ENCODE measurements at places on chromosomes 12 and 14.

DNA sequence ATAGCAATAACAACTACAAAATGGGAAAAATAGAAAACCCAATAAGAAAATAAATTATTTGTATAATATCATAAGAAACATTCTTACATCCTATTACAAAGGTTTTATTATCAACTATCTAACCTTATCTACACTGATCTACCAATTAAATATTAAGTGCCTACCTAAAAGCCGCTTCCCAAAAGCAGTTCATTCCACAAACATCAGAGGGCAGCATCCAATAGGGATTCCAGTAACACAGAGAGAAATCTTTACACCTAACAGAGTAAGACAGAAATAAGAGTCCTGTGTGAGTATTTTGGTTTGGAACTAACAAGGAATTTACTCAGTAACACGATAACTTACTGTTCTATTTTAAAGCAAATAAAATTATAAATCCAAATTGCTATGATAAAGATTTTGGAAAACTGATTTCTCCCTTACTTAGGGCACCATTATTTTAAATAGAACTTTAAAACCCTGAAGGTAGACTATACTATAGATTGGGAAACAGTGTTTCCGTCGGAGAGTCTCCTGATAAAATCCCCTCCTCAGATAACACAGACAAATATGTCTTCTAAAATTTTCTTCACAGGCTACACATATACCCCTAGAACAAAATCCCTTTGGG, 15.0 kb downstream of the GXYLT1 start:
- no peak for DNase-seq

DNA sequence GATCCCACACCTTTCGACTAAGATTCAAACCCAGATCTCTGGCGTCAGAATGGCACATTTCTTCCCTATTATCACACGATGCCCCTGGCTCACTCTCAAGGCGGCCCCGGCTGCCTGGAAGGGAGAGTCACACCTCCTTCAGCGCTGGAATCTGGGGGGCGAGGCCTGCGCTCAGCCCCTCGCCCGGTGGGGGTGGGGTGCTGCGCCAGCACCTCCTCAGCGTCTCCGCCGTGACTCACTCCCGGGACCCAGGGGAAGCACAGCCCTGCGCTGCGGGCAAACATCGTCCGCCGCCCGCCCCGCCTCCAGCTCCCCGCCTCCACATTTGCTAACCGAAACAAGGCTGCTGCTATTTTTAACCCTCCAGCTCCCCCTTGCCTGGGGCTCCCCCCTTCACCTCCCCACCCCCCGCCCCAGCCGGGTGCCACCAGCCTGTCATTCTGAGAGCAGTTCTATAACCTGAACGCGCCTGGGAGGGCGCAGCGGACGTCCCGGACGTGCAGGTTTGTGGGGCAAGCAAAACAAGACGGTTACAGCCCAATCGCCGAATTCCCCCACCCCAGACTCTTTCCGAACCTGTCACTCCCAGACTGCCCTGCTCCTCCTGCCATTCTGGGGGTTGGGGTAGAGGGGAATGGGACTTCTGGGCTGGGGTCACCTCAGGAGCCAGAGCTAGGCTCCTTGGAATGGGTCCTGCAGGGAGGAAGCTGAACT, 6.7 kb downstream of the HDAC7 start:
- peak; percentile 63 for DNase-seq

DNA sequence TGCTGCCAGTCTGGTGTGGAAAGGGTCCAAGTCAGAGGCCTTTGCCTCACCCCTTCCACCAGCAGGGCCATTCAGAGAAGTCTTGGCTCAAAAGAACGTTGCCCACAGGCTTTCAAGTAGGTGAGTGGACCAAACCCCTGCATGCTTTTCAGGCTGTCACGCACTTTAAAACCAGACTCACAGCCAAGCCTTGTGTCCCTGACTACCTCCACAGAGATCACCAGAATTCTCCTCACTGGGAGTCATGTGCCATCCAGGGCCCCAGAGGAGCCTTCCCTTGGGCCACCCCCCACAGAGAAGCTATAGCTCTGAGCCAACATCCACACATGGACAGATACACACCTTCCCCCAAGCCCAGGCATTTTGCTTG, 283.1 kb downstream of the DPF3 start:
- no peak for DNase-seq

DNA sequence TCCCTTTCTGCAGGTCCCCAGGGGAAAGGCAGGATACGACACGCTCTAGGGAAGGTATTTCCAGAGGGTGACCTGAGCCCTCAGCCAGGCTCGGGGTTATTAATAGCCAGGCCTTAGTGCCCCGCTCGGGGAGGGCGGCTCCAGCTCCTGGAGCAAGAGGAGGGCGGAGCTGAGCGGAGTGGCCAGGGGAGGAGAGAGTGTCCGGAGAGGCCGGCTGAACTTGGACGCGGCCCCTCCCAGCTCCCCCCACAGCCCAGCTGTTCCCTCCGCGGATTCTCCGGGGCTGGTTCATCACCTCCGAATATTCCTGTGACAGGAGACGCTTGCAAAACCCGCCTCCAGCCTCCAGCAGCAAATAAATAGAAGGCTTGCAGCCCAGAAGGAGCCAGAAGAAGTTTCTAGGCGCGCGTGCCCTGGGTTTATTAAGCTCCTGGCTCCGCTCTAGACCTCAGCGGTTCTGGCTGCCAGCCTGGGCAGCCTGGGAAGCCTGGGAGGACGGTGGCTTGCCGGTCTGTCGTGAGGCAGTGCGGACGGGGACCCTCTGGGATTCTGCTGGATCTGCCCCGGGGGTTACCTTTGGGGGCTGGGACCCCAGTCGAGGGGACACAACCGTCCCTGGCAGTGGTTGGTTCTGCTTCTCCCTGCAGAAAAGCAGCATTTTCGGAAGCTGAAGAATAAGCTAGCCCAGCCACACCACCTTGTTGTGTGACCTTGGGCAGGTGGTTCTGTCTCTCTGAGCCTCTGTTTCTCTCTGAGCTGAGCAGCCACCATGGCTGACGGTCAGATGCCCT, at the start of gene HSPB8:
TSS of gene HSPB8 (plus strand) at position 388 of the 791 bp plus-strand sequence. CDS start at position 770, 382 bp downstream.
- no peak for DNase-seq

GRCh38 chr12:100248886-100249285, 18.0 kb downstream of the DEPDC4 start:
- no peak for DNase-seq

DNA sequence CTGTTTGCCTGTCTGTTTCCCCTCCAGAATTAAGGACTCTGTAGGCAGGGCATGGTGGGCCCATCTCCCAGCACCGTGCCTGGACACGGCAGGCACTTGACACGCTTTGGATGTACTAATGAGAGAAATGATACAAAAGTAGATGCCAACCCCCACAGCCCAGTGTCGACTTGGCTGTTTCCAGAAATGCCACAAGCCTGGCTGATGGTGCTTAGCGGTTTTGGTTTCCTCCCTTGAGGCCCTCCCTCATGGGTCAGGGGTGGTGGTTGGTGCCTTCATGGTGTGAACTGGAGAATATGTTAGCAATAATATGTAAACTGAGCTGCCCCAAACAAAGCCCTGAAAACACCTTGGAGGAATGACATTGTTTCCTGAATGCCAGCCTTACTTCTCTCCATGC, 55.5 kb upstream of the ESRRB start:
- DNase-seq, result no peak

GRCh38 chr14:86790408-86791364, 1202.3 kb downstream of the GALC start:
- DNase-seq, result no peak

DNA sequence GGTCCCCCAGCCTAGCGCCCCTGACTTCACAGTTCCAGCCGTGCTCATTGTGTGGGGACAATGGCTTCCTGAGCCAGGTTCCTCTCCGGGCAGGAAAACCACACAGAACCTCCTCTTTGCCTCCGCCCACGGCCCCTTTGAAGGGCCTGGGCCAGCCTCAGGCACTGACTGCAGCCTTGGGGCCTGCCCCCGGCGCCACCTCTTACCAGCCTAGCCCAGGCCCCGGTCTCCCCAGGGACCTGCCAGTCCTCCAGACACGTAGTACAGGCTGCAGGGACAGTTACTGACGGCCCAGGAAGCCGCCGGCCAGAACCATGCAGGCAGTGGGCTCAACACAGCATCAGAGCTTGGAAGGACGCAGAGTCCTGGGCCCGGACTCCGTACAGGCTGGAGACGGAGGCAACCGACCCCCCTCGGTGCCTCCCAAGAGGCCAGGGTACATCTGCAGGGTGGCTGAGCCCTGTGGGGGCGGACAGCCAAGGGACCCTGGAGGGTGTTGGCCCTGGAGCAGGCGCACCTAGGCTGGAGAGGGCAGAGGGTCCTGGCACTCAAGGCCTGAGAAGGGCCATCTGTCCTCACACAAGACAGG, 20.9 kb upstream of the NUDT14 start:
- no peak for DNase-seq

GRCh38 chr12:48329199-48329939, 21.4 kb downstream of the ZNF641 start:
- no peak for DNase-seq

DNA sequence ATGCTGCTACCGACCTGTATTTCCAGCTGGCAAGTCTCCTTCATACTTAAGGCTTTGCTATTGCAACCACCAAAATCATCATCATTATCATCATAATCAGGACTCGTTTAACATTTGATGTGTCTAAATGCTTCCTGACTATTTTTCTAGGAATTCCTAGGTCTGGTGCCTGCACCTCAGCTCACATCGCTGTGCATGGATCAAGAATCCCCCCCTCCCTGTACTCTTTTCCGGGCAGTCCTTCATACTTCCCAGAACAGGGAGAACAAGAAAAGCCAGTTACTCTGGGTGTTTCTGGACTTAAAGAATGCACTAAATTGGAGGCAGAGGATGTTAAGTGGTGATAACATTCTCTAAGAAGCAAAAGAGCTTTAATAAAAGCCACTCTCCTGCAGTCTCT, 9.4 kb downstream of the ERP27 start:
- no peak for DNase-seq

GRCh38 chr14:36208690-36209278, 32.3 kb upstream of the PTCSC3 start:
- DNase-seq, result no peak

DNA sequence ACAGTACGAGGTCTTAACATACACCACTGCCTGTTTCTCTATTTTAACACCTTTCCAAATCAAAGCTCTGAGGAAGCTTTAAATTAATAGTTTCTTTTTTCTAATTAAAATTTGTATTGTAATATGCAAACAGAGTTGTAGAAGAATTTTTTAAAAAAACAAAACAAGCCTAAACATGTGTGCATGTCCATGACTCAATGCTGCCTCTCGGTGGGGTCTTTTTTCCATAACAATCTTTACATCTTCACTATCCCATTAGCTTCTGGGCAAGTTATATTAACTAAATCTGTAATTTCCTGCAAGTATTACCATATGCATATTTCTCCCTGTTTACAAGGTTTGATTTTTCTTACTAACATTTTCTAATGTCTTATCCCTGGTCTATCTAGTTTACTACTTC, 143.9 kb upstream of the NAV3 start:
- no peak for DNase-seq

GRCh38 chr14:103186241-103186822, 63.1 kb downstream of the TNFAIP2 start:
- DNase-seq, result no peak

DNA sequence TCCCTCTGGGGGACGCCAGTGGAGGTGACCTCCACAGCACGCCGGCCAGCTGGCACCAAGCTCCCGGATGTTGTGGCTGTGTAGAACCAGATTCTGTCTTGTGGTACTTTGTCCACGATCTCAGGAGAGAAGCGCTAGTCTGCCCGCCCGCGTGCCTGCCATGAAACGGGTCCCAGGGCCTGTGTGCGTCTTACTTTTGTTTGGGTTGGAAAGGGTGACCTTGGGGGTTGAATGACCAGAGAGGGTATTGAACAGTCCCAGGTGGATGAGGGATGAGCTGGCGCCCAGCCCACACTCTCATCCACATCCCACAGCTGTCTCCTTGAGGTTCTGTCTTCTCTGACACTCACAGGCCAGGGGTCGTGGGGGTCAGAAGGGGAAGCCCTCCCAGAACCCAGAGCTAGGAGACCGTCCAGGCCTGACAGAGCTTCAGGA, 78.3 kb downstream of the WDR20 start:
- no peak for DNase-seq

DNA sequence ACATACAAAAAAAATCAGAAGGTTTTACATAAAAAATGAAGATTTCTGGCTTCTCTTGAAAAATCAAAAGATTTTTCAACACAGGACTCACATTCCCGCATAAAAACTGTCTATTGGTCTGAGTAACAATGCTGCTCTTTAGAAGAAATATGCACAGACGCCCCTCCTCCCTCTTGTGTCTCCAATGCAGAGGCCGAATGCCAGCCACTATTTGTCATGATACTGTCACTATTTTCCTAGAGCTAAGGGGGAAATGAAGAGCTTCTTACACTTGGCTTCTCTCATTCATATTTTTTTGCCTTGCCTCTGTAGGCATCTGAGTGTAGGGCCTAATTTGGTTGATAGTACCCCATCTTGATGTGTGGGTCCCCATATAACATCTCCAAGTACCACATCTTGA, 98.0 kb downstream of the BBS10 start:
- DNase-seq, result no peak

- DNase-seq, result no peak
Measured at GRCh38 chr12:91603060-91603459, 420.4 kb upstream of the DCN start.

- no peak for DNase-seq
Measured at GRCh38 chr12:21483531-21483930, 17.9 kb downstream of the RECQL start.

GRCh38 chr12:113198296-113198695, 12.8 kb downstream of the RITA1 start:
- DNase-seq, result no peak

- DNase-seq, result no peak
Measured at GRCh38 chr12:131407221-131408035, 303.5 kb upstream of the SFSWAP start.

GRCh38 chr14:94427016-94427613, 25.5 kb downstream of the SERPINA11 start:
- DNase-seq, result no peak

- DNase-seq, result no peak
Measured at GRCh38 chr12:70042675-70043074, 200.6 kb upstream of the CNOT2 start.

GRCh38 chr12:124411281-124411878, 116.5 kb downstream of the RFLNA start:
- no peak for DNase-seq

DNA sequence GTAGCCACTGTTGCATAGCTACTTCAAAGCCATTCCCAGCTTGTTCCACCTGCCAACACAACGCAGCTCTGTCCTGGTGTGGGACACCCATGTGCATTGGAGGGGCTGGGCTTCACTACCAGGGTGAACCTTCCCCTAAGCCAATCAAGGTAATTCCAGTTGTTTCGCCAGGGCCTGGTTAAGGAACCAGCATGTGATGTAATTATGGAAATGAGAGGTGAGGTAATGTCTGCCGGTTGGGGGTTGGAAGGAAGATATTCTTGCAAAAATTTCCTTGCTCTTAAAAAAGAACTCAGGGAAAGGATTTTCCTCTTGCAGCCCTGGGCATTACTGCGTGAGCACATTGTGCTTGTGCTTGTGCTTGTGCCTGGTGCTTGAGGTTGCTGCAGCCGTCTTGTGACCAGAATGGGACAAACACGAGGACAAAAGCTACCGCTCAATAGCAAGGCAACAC, 14.9 kb downstream of the TUBA1C start:
- DNase-seq, result no peak

GRCh38 chr12:68932128-68932960, 627 bp downstream of the CPM start:
- DNase-seq, result no peak

- no peak for DNase-seq
Measured at GRCh38 chr12:121172145-121172544, 37.8 kb upstream of the P2RX4 start.

All from stimulated activated CD8-positive, alpha-beta memory T cell treated with anti-CD3 and anti-CD28 coated beads, Interleukin-4, amount 100 ng/mL, for 1 hour (primary cell).